NT2/D1 (cell line): ENCODE measurements at places on chromosomes 11 and 22.

GRCh38 chr11:126491092-126491491 is 135.6 kb downstream of the ST3GAL4 start:
- no peak for DNase-seq

DNA sequence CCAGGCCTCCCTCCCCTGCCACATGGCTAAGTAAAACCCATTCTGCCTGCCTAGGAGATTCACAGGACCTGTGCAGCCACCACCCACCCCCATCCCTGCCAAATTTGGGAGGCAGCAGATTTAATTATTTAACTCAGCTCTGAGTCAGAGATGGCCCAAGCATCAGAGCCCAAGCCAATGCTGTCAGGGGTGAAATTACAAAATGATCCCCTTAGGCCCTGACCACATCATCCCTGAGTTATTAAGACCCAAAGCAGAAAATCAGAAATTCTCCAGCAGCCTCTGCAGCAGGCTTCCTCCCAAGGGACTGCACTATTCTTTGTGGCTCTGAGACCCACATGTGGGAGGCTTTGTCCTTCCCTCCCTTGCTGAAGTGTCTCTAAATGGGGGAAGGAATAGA is 52.8 kb upstream of the RRAS2 start:
- DNase-seq = no peak

- no peak for DNase-seq
These were observed 71.3 kb upstream of the FGF3 start for GRCh38 chr11:69890476-69890875.

- no peak for DNase-seq
These were observed 1.8 kb downstream of the TTC17 start for GRCh38 chr11:43360361-43361032.

GRCh38 chr11:46390331-46391171 is 1.0 kb downstream of the CHRM4 start:
- DNase-seq = no peak

DNA sequence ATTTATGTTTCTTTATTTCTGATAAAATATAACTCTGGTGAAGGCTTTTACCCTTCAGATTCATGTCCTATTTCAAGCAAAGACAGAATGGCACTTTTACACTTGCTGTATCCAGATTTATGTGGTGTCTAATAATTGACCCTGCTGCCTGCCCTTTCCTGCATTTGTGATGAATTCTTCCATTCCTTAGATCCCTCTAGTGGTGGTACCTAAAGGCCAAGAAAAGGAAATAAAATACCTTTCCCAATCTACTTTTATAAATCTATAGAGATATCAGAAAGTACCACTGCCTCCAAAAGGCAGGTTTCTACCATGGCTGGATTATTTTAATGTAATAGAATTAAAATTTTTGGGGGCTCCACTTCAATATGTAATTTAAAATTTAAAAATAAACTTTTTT is 34.2 kb downstream of the CCDC81 start:
- no peak for DNase-seq

GRCh38 chr11:109421981-109422869 is at the start of gene C11orf87:
C11orf87 (plus strand) TSS chr11:109422190; CDS start chr11:109423634, 1,444 bp downstream.
- no peak for DNase-seq

- DNase-seq = no peak
These were observed 16.1 kb upstream of the CARD18 start for GRCh38 chr11:105155679-105156078.

DNA sequence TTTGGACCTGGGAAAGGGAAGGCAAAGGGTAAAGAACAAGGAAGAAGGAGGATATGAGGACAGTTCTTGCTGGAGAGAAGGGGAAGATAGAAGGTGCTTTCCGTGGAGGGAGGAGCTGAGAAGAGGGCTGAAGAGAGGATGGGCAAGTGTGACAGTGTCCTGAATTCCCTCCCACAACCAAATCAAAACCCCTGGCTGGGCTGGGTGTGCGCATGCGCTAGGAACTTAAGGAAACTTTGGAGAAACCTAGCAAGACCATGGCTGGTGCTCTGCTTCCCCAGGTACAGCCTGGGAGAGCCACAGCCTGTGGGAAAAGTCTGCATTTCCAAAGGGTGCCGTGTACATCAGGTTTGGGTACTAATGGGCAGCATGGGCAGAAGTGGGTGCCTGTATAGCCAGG is 29.0 kb upstream of the FJX1 start:
- DNase-seq = no peak

DNA sequence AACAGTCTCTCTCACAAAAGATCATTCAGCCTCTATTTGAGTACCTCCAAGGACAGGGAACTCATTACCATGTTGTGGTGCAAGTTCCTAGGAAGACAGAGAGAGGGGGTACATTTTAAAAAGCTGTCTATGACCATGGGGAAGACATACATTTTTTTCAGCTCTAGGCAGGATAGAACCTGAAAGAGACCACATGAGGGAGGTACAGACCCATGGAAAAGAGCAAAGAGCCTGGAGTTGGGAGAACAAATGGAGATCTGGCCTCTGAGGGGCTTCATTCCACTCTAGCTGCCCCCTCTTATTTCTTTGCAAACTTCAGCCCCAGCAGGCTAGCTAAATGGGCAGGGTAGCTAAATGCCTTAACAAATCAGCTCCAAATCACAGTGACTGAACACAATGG is 36.3 kb downstream of the KCNC1 start:
- no peak for DNase-seq

DNA sequence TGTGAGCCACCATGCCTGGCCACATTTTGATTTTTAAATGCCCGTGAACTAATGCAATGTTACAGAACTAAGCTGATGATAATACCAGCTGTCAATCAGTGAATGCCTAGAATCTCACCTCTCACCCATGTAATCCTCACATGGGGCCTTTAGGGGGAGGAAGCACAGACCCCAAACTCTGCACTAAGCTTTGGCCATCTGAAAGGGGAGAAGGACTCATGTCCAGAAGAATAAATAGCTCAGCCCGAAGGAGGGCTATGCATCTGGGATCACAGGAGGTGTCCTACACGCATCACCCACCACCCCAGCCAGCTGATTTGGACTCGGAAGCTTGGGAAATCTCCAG is 36.0 kb upstream of the YPEL1 start:
- no peak for DNase-seq

- no peak for DNase-seq
These were observed 54.6 kb upstream of the PAX6 start for GRCh38 chr11:31865606-31866300.

DNA sequence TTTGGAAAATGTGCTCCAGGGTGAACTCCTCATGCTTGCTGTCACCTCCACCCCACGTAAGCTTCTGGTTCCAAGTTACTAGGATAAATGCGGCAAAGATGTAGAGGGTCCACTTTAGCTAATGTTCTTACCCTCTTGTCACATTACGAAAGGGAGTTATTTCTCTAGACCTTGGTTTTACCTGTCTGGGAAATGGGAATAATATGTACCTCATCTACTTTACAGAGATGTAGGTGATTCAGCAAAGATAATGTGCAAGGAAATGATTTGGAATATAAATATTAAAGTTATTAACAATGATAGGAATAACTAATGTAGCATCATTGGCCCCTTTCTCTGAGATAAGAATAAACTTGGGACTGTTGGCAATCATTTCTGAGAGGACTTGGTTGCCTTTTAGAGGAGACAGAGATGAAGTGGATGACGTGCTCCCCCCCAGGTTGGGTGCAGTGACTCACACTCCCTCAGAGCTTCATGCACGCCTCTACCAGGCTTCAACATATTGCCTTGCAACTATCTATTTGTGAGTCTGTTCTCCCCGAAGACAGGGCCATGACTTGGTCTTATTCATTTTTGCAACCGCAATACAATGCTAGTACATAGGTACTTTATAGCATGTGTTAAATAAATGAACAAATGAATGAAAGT is 97.1 kb downstream of the ME3 start:
- no peak for DNase-seq

DNA sequence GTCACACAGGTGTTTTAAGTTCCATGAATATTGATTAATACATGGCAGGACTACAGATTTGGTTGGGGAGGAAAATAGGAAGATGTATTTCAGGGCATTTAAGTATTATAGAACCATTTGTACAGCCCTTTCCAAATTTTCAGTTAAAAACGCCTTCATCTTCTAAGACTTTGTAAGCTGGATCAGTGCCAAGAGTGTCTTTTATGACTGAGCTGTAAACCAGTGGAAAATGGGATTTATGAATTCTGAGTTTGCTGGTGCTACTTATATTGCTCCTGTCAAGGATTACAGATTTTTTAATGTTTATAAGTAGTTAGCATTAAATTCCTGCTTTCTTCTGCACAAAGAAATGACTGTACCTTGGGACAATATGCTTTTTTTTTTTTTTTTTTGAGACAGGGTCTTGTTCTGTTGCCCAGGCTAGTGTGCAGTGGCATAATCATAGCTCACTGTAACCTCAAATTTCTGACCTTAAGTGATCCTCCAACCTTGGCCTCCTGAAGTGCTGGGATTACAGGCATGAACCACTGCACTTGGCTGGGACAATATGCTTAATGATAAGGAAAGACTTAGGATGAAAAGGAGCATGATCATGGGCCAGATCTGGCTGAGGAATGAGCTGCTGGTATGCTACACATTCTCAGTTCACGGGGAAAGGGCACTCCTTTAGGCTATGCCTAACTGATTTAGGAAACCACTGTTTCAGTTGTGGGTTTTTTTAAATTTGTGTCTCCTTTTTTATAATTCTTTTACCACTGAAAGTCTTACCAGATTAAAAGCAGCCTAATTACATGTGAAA is 113.6 kb upstream of the MTNR1B start:
- DNase-seq = no peak

- DNase-seq = no peak
These were observed 20.1 kb upstream of the NAP1L4 start for GRCh38 chr11:3011891-3012885.

GRCh38 chr22:18012531-18012930 is 11.8 kb downstream of the MICAL3 start:
- no peak for DNase-seq

DNA sequence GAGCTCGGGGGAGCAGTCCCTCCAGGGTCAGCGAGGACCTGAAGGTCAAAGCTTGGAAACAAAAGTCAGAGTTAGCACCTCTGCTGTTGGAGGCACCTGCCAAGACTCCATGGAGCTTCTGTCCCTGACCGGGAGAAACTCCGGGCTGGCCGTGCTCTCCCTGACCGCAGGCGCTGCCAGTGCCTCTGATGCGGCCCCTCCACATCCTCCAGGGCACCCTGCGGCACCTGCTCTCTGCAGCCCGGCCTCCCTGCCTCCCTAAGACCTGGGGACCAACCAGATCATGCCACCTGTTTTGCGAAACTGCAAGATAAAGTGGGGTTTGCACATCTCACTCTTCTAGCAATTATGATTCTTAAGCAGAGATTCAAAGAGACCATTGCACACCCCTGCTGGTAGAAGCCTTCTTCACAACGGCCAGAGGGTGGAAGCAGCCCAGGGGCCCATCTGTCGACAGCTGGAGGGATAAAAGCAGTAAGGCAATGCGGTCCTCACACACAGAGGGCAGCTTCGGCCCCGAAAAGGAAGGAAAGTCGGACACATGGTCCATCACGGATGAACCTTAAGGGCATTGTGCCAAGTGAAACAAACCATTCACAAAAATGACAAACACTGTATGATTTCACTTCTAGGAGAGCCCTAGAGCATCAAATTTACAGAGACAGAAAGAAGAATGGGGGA is 477.1 kb downstream of the BRD1 start:
- no peak for DNase-seq

- no peak for DNase-seq
These were observed 186.3 kb downstream of the C11orf91 start for GRCh38 chr11:33514079-33514925.

GRCh38 chr22:36763576-36763975 is 12.3 kb downstream of the IFT27 start:
- no peak for DNase-seq

DNA sequence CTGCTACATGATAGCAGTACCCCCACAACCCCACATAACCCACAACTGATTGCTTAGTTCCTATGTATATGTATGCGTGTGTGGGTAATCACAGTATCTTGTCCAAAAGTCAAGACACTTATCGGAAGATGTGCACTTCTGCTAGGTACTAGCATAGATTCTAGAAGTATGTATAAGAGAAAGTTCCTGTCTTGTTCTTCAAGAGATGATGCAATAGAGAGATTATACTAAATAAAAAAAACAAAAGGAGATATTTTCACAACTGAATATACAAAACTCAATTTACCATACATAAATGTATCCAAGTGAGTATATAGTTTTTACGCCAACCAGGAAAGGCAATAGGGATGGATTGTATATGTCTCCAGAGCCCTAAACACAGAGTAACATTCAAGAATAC is 112.0 kb downstream of the FCHSD2 start:
- DNase-seq = no peak

DNA sequence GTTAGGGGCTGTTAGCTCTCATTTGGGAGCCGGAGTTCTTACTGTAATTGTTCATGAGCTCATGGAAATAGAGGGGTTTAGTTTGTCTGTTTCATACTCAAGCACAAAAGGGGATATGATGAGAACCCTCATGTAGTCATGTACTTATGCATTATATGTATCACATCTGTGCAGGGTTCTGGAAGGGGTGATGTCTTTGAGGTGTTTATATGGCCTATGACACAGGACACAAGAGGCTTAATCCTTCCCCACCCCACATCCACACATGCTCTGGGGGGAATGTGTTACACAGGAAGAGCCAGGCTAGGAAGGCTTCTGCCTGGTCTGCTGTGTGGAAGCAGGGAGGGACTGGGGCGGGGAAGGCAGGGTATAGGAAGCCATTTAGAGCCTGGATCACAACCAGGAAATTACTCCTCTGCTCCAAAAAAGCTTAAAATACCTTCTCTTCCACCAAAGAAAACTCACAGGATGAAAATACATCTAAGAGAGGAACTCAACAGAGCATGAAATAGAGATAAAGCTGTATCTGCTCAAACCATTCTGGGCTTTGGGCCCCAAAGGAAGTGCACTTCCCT is 316.1 kb downstream of the TMEM135 start:
- no peak for DNase-seq

GRCh38 chr11:12417691-12418611 is 40.6 kb downstream of the PARVA start:
- no peak for DNase-seq

GRCh38 chr22:31126869-31127175 is 4.1 kb downstream of the INPP5J start:
- no peak for DNase-seq

DNA sequence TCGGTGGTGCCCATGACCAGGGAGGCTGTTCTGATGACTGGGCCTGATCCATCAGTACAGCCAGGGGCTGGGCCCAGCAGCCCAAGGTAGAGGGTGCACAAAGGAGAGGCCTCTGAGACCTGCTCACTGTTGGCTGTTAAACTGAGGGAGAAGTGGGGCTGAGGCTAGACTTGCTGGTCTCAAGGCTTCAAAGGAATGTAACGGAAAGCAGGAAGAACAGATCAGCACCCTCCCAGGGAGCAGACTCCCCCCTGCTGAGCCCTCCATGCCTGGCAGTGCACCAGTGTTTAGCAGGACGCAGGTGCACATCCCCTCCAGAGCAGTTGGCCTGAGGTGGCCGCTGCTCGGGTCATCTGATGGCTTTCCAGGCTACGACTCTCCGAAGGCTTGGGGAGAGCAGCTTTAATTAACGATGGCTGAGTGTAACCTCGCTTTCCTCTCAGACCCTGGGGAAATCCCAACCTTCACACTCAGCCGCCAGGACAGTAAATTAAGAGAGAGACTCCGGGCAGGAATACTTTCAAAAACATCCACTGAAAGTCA is 255.7 kb upstream of the NARS2 start:
- no peak for DNase-seq
